ENCODE measurements at places on chromosomes 5 and 9. TPM values are rescaled to one million over a fixed set of nuclear protein-coding genes. Genes with fewer than 3 reads are reported as not detected.
A peak's percentile ranks its signal among the peaks of the same experiment; 100 is the strongest.

The ITK gene
- 0.62 TPM for total RNA-seq

The KLF4 gene
- 71.6 TPM for total RNA-seq

The IFNB1 gene
- total RNA-seq: not detected

The ORM2 gene
- total RNA-seq: not detected

The WNK2 gene
- 310 TPM for total RNA-seq

The PCDHGA9 gene
- 3.7 TPM for total RNA-seq

The C9orf153 gene
- 0.53 TPM for total RNA-seq

The CEP78 gene
- 6.9 TPM for total RNA-seq

The WDR38 gene
- not detected for total RNA-seq

The VPS13A gene
- total RNA-seq: 43.2 TPM

The FAM221B gene
- not detected for total RNA-seq

The SLC6A3 gene
- total RNA-seq: not detected

The FBXL7 gene
- total RNA-seq: 22.2 TPM

The PCDHGA3 gene
- 5.2 TPM for total RNA-seq

The STARD4 gene
- 15.0 TPM for total RNA-seq

GRCh38 chr5:132611965-132612364, 46.0 kb upstream of the IL13 start:
- no peak for DNase-seq

GRCh38 chr5:14153932-14154731, 11.0 kb downstream of the TRIO start:
- DNase-seq: peak; percentile 85

DNA sequence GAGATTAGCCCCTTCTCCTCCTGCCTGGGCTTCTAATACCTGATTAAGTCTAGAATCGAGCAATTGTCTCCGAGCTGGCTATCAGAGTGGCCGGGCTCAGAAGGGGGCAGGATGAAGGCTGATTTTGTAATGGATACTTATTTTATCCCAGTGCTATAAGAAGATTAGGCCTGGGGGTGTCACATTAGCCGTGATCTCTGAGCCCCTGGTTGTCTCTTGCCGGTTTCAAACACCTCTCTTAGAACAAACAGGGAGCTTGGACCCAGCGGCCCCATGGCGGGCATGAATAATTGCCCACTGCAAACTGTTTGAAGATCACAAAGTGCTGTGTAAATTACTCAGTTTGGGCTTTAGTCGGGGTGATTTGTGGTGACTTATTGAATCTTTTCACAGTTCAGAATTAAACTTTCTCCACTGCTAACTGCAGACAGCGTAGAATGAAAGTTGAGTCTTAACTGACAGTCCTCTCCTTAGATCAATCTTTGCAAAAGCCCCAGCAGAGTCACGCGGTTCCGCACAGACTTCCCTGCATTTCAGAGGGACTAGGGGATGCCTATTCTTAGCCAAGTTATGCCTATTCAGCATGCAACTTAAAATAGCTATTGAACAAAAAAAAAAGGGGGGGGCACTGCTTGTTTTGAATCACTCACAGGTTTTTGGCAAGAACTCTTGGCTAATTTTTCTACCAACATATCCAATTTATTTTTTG, 200.6 kb upstream of the IRX1 start:
- no peak for DNase-seq

- no peak for DNase-seq
These were observed 43.2 kb upstream of the ORM1 start for GRCh38 chr9:114279693-114280092.

DNA sequence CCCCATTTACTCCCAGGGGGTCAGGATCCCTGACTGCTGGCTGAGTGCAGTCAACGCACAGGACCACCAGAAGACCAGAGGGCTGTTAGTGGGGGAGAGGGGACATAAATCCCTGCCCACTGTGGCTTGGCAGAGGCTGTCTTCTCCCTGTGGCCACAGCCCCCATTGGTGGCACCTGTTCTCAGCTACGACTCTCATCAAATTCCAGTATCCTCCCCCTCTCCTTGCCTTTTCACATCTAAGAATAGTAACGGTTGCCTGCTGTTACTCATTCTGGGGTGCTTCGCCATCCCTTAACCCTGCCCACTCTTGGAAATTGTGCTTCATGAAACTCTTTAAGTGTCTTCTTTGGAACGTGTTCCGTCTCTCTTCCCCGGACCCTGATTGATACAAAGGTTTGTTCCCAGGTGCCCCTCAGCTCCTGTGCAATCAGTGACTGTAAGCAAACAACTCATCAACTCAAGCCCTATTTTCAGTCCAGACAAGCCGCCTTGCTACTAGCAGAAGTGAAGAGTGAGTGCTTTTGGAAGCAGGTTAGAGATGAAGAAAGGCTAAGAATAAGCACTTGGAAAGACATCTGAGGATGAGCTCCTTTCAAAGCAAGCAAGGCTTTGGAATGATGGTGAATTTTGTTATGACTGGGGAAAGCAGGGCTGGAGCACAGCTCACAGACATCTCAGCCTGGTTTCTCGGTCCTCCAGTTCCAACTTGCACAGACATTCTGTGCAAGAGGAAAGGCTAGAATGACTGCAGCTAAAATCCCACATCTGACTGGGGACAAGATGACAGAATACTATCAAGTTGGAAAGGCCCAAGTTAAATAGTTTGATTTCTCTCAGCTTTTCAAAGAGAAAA, 22.9 kb upstream of the DENND1A start:
- DNase-seq: no peak

DNA sequence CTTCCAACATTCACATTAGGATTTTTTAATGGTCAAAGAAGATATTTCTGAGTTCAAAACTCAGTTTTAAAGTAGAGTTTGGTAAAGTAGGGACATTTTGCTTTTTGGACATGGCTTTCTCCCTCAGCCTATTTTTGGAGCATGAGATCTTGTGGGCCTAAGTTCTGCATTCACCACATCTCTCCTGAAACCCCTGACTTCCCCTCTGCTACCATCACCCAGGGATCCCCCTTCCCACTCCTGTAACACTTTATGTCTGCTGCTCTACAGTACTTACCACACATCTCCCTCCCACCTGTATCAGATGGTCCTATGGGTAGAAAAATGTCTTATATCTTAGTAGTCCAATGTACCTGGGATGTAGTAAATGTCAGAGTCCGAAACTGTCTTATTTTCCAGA, 48.2 kb upstream of the JAK2 start:
- DNase-seq: no peak

DNA sequence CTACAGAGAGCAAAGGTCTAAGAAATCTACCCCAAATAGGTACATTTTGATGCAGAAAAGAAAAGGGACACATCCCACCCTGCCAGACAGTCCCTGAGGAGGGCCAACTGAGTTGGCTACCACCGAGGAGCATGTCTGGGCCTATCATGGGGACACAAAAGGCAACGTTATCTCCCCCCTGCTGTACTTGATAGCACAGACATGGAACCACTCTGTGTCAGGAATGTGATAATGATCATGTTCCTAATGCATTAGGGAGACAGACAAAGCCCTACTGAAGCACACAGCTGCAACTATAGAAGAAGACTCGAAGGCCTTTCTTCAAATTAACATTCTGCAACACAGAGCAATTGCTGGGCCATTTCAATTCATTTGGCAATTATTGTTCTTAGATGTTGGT, 84.5 kb downstream of the ENC1 start:
- no peak for DNase-seq

GRCh38 chr9:14031060-14031414, 282.9 kb downstream of the NFIB start:
- peak; percentile 43 for DNase-seq

DNA sequence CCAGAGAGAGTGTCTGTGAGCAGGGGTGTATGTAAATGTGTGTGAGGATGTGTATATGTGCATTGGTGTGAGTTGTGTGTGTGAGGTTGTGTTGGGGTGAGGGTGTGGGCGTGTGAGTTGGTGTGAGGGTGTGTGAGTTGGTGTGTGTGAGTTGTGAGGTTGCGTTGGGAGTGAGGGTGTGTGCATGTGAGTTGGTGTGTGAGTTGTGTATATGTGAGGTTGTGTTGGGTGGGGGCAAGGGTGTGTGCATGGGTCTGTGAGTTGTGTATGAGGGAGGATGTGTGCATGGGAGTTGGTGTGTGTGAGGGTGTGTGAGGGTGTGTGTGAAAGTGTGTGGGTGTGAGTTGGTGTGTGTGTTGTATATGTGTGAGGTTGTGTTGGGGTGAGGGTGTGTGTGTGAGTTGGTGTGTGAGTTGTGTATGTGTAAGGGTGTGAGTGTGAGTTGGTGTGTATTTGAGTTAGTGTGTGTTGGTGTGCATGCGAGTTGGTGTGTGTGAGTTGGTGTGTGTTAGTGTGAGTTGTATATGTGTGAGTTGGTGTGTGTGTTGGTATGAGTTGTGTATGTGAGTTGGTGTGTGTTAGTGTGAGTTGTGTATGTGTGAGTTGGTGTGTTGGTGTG, 161.6 kb upstream of the IER5L start:
- no peak for DNase-seq

- no peak for DNase-seq
These were observed 16.5 kb upstream of the SIL1 start for GRCh38 chr5:139214646-139215045.

DNA sequence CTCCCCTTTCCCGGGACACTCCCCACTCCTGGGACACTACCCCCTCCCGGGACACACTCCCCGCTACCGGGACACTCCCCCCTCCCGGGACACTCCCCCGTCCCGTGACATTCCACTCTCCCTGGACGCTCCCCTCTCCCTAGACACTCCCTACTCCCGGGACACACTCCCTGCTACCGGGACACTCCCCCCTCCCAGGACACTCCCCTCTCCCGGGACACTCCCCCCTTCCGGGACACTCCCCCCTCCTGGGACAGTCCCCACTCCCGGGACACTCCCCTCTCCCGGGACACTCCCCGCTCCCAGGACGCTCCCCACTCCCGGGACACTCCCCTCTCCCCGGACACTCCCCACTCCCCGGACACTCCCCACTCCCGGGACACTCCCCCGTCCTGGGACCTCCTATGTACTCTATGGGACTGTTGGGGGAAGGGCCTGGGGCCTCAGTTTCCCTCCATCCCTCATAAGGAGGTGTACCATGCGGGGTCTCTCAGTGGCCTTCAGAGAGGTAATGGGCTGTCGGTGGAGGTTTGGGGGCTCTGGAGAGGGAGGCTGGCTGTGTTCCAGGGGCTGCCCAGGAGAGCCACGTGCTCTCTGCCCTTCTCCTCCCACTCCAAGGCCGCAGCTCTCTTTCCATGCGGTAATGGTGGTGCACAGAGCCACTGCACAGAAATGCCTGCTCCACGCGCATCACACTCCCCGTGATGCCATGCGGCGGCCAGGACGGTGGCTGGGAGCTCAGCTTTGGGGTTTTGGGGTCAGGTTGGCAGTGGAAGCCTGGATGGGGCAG, 96.2 kb downstream of the RXRA start:
- DNase-seq: peak; percentile 81

DNA sequence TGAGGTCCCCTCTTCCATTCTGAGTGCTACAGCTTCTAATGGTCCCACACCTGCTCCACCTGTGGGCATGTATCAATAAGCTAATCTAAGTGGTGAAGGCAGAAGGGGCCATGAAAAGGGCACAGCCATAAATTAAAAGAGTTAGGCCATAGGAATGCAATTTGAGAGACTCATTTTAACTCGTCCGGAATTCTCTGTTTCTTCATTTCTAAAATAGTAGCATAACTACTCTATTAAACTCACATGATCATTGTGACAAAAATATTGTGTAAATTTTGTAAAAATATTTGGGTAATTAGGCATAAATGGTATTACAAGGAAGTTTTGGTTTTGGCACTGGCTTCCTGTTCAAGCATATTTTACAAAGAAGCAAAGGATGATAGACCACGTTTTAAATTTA, 103.1 kb upstream of the TXNDC8 start:
- no peak for DNase-seq

GRCh38 chr9:88746029-88746742, 211.2 kb downstream of the NXNL2 start:
- DNase-seq: peak; percentile 90

DNA sequence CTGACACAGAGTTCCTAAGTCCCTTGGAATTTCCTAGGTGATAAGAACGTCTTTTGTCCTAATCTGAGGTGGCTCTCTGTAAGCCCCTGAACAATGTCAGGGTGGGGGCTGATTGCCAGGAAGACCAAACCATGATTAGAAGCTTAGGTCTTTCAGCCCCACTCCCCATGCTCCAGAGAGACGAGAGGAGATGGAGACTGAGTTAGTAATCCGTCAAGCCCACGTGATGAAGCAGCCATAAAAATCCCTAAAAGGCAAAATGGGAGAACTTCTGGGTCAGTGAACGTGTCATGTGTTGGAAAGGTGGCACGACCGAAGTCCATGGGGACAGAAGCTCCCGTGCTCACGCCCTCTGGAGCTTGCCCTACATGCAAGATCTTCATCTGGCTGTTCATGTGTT, 85.6 kb downstream of the RAD23B start:
- DNase-seq: no peak

- no peak for DNase-seq
These were observed 77.4 kb upstream of the WWC1 start for GRCh38 chr5:168214071-168214470.

- DNase-seq: no peak
These were observed 103.7 kb downstream of the ARL15 start for GRCh38 chr5:54206580-54207229.

DNA sequence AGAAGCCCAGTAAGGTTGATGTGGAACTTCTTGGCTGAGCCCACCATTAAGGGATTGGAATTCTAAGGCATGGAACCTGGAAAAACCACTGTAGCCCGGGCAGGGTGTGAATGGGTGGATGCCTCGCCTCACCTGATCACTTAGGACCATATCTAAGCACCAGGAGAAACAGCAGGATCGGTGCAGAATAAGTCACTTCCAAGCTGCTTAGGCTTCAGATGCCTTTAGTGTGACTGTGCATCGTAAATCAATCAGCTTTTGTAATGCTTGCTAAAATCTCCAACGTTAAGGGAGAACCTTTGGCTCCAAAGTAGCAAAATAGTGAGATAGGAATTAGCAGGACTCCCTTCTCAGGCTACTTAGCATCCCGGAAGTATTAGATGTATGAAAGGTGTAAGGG, 103.9 kb upstream of the MEGF10 start:
- DNase-seq: no peak

DNA sequence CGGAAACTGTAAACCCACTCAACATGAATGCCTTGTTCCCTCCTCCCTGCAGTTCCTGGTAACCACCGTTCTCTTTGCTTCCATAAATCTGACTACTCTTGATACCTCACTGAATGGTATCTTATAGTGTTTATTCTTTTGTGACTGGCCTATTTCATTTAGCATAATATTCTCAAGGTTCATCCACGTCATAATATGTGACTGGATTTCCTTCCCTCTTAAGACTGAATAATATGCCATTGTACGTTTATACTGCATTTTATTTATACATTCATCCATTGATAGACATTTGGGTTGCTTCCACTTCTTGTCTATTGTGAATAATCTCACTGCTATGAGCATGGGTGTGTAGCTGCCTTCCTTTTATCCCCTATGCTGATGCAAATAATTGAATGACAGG, 253.3 kb upstream of the SMARCA2 start:
- DNase-seq: no peak

- DNase-seq: no peak
These were observed 2025.5 kb upstream of the NUDT12 start for GRCh38 chr5:105587963-105588662.

DNA sequence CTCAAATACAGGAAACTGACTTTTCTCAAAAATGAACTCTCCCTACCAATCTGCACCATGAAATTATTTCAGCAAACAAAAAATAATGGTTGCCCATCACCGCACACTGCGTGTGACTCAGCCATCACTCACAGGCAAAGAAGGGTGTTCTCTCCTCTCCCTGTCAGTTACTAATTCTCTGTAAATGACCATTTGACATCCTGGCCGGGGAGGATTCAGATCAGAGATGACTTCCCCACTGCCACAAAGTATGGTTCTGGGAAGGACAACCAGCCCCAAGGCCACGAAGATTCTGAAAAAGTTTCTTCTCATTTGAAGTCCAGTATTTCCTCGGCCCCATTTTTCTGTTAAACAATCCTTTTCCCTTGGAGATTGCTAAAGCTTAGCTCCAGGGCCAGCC, 199.4 kb downstream of the AUH start:
- DNase-seq: no peak

GRCh38 chr9:121745396-121745695, 93.9 kb downstream of the DAB2IP start:
- DNase-seq: peak; percentile 33

Data from right cardiac atrium (tissue), 5 donors.